ENCODE measurements at places on chromosomes 16 and 17.

DNA sequence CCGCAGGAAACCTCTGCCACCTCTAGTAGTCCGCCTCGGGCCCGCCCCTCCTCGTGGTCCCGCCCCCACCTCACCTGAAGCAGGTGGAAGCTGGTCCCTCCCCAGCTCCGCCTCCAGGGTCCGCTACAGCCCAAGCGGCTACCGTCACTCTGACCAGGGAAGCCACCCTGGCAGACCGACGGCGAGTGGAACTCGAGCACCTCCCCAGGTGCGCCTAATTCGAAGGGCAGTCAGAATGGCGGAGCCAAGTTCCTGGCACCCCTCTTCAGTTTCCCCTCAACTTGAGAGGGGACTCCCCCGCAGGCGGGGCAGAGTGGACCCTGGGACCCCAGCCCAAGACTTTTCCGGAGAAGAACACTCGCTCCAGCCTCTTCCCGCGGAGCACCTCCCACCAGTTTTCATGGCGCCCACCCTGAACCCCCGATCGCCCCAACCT is 507 bp downstream of the FHOD1 start:
- no peak for DNase-seq

DNA sequence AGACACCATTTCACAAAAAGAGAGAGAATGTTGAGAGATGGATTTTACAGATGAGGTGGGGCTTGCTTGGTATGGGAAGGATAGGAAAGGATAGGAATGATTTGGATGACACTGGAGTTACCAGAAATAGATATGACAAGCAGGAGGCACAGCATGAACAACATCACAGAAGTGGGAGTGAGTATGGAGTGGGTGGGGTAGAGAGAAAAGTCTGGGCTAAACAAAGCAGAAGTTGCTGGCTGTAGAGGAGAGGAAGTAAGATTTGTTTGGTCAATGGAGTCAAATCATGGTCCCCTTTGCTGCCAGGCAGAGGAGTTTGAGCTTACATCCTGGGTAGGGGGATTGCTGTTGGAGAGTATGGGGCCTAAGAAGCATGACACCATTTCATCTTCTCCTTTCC is 101.7 kb downstream of the VAT1L start:
- no peak for DNase-seq

GRCh38 chr16:22206013-22206841 is at the start of gene EEF2K:
TSS of gene EEF2K (plus strand) at chr16:22206278. CDS start at chr16:22225730, 19,452 bp downstream.
- peak; percentile 72 for DNase-seq

- DNase-seq = no peak
Measured at GRCh38 chr17:4054446-4054845, 88.4 kb downstream of the ZZEF1 start.

GRCh38 chr17:30251931-30252330 is 16.4 kb upstream of the SLC6A4 start:
- DNase-seq = no peak

GRCh38 chr17:17890773-17891759 is 54.3 kb upstream of the SREBF1 start:
- DNase-seq = no peak

GRCh38 chr17:30819971-30820705 is 4.4 kb downstream of the CRLF3 start:
- DNase-seq = no peak

GRCh38 chr16:28844226-28844885 is 1.8 kb downstream of the TUFM start:
- DNase-seq = no peak

DNA sequence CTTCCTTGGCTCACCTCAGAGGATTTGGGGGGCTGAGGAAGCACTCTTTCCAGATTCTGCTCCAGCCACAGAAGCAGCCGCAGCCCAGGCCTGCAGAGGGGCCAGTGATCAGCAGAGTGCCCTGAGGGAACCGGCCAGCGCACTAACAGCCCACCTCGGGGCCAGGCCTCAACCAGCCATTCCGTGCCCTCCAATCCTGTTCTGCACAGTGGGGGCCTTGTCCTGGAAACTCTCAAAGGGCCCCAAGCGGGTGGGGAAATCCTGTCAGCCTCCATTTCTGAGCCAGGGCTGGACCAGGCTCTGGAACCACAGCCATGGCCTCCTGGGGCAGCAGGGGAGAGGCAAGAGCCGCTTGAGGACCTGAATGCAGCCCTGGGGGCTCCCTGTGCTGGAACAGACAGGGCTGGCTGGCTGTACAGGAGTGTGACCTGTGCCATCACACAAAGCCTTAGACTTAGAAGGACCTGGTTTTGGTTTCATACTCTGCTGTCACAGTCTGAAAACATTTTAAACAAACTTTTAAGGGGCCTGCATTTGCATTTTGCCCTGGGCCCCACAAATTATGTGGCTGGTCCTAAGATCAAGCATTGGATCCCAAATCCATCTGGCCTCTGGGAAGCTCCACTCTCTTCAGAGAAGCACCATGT is 10.0 kb downstream of the CNGB1 start:
- no peak for DNase-seq

DNA sequence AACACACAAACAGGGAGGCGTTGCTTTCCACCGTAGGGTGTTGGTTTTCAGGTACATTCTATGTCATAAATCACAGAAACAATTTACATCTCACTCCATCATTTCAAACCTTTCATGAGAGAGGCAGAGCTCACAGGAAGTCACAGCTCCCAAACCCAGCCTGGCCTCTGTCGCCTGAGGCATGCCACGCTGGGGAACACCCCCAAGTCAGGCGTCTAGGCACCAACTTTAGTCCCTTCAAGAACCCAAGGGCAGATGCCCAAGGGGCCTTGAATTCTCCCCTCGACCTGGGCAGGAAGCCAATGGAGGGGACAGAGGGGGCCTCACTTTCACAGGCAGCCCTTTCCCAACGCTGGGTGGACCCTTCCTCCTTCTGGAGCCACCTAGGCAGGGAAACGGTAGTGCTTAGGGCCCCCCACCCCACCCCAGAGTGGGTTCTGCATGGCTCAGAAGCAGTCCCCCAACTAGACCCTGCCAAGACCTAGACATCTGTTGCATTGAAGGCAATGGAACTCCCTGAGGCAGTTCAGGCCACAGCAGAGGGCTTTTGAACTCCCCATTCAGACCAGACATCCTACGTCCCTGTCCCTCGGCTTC is 10.6 kb downstream of the TBX4 start:
- no peak for DNase-seq

DNA sequence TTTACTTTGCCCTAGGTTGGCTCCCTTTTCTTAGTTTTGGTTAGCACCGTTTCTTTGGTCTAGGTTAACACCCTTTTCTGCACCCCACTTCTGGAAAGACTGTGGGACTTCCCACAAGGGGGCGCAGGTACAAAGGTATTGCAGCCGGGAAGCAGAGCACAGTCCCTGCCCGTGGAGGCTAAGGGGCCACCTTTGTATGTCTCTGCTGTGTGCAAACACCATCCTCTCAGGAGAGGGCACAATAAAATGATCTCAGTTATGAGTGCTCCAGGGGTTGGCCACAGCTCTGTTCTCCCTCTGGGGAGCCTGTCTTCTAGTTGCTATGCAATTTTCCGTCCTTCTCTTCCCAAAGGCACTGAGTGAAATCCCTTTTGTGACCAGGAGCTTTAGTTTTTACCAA is 28.4 kb upstream of the TMC5 start:
- peak; percentile 10 for DNase-seq

DNA sequence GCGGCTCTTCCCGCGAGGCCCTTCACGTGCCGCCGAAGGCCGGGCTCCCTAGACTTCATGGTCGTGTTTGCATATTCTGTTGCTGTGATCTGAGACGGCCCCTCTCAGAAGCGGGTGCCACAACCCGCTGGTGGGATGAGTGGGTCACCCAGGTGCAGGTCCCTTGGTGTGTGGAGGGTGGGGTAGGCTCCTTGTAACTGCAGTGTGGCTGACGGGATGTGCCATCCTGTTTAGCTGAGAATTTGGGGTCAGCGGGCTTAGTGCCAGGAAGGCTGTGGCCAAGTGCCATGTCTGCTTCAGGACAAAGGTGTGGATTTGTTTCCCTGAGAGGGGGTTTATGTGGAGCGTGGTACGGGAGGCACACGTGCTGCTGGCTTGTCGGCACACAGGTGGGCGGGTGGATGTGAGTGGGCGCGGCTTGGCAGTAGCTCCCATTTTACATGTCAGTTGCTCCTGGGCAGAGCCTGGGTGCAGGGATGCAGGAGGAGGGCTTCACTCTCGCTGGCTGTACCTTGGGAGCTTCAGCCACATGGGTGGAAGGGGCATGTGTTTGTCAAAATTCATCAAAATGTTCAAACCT is 9.2 kb upstream of the WFIKKN1 start:
- no peak for DNase-seq

DNA sequence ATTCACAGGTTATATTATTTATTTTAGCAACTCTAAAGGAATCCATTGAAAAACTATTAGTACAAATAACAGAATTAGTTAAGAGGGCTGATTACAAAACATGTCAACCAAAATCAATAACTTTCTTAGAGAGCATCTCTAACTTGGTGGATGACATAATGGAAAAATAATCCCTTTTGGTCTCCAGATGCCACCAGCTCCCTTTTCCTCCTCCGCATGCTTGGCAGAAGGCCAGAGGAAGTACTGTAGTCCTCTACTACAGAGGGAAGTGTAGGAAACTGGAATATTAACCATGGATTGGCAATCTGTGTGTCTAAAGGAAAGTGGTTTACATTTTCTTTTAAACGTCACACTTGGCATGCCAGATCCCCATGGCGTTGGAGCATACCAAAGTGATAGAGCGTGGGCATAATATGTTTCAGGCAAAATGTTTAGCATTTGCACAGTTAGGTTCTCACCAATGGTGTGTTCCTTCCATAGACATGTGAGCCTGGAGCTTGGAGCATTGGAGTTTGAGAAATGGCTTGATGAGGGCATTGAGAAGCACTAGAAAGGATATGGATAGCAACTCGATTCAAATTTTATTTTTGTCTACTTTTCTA is 106.3 kb downstream of the PRKCB start:
- DNase-seq = no peak

DNA sequence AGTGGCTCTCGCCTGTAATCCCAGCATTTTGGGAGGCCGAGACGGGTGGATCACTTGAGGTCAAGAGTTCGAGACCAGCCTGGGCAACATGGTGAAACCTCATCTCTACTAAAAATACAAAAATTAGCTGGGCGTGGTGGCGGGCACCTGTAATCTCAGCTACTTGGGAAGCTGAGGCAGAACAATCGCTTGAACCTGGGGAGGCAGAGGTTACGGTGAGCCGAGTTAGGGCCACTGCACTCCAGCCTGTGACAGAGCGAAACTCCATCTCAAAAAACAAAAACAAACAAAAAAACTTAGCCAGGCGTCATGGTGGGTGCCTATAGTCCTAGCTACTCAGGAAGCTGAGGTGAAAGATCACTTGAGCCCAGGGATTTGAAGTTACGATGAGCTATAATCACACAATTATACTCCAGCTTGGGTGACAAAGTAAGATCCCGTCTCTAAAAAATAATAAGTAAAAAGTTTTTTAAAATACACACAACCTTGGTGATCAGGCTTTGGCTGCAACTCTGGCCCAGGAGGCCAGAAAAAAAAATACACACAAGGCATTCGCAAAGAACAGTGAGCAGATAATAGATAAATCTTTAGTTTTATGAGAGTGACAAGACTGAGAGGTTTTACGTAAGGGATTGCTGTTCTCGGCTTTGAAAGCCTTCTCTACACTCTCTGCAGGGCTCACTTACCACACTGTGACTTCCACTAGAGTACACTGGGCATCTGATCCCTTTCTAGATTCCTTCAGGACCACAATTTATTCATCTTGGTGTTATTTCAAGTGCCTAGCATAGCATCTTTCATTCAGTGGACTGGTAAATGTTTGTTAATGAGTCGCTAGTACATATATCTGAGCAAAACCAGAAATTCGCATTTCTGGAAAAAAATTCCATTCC is 5.9 kb downstream of the GSPT1 start:
- DNase-seq = no peak

DNA sequence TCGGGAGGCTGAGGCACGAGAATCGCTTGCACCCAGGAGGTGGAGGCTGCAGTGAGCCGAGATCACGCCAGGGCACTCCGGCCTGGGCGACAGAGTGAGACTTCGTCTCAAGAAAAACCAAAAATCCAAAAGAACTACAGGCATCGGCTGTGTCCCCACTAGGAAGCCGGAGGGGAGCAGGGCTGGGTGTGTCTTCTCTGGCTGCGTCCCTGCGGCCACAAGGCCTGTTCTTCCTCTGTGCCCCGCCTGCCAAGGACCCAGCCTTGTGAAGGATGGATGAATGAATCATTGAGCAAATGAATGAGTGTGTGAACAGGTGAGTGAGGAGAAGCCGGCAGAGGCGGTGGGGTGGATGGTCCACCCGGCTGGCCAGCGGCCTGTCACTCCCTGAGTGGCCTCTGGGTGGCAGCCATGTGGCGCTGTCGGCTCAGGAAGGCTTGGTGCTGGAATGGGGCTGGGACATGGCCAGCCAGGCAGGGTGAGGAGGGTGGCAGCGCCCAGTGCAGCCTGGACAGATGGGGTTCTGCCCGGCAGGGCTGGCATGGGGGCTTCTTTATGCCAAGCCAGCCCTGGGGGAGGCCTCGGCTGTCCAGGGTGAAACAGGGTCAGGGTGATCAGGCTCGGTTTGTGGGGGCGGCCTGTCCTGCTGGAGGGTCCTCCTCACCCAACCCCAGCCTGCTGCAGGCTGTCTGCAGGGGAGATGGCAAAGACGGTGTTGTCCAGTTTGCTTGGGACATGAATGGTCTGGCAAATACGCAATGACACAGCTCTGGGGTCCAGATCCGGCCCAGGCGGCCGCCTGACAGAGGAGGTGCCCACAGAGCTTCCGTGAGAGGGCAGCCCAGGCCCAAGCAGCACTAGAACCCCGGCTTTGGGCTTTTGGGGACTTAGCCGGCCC is 21.7 kb downstream of the SLC25A10 start:
- DNase-seq = peak; percentile 21

DNA sequence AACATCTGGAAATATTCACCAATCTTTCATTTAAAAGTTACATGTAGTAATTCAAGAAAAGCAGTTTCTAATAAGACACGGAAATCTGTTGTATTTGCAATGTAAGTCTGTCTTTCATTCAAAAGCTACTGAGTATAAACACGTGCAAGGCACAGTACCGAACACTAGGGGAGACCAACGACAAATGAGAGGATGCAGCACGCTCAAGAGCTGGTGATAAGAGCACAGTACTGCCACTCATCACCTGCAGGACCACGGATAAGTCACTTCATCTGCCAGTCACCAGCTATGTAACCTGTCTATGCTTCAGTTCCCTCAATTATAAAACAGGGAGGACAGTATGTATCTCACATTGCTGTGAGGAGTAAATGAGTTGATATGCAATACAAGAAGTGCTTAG is 67.1 kb downstream of the CLEC18A start:
- DNase-seq = peak; percentile 4

DNA sequence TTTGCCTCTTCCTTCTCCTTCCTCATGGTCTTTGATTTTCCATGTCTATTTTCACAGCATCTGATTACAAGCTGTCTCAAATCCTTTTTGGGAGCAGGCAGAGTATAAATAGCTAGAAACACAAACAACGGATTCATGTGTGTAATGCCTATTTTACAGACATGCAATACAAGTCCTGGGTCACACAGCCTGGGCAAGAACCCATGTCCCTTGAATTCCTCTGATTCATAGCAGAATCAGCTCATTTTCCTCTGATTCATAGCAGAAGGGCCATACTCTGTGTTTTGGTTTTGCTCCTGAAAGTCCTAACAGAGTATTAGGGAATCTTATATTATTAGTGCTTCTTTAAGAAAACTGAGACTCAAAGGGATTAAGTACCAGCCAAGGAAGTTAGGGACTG is 71.3 kb downstream of the IRX5 start:
- DNase-seq = no peak

Data from effector memory CD4-positive, alpha-beta T cell (primary cell).